NCI-H446 treated with DMSO at 0.1 percent for 48 hours (cell line): ENCODE measurements at places on chromosomes 13 and 19.
A peak's percentile ranks its signal among the peaks of the same experiment; 100 is the strongest.

- DNase-seq = no peak
Measured at GRCh38 chr13:98556968-98557631, 19.8 kb downstream of the STK24 start.

GRCh38 chr13:48782429-48782840, 128.7 kb downstream of the CYSLTR2 start:
- no peak for DNase-seq

DNA sequence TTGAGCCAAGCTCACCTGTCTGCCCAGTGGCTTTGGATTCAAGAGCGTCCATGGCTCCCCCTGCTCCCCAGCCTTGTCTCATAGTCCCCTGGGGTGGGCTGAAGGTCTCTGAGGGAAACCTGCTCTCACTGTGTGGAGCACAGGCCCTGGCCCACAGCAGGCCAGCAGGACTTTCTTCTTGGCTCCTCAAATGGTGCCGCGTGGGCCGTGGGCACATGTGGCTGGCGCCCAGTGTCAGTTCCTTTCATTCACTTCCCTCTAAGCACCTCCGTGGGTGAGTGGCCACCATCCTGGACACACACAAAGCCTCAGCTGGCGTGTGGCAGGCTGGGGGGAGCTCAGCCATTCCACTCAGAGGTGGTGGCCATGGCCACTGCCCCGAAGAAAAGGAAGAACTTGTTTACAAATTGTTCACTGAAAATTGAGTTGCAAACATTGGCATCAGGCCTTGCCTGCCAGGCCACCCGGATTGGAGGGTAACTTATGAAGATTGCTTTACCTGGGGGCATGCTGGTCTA, 53.1 kb downstream of the C1QTNF9 start:
- DNase-seq = no peak

DNA sequence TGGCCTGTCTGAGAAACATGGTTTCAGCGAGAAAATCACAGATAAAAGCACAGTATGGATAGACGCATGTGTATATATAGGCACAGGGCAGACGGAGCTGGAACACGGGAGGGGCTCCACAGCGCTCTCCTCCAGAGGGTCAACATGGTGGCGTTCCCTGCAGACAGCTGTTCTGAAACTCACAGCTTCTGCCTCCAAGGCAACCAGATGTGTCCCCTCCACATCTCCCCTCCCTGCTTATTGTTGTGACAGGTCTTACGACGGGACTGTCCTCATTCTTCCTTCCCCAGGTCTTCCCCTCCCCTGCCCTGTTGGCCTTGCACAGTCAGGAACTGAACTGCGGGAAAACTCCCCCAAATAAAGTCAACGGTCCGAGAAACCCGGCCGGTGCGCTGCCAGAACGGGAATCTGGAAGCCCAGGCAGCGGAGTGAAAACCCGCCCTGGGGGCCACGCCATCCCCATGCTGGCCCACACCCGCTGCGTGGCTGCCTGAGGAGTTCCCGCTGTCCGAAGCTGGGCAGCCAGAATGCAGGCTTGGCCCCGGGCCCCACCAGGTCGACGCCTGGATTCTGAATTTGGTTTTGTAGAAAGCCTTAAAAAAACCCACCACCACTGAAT, 2.6 kb upstream of the TIMM13 start:
- no peak for DNase-seq

DNA sequence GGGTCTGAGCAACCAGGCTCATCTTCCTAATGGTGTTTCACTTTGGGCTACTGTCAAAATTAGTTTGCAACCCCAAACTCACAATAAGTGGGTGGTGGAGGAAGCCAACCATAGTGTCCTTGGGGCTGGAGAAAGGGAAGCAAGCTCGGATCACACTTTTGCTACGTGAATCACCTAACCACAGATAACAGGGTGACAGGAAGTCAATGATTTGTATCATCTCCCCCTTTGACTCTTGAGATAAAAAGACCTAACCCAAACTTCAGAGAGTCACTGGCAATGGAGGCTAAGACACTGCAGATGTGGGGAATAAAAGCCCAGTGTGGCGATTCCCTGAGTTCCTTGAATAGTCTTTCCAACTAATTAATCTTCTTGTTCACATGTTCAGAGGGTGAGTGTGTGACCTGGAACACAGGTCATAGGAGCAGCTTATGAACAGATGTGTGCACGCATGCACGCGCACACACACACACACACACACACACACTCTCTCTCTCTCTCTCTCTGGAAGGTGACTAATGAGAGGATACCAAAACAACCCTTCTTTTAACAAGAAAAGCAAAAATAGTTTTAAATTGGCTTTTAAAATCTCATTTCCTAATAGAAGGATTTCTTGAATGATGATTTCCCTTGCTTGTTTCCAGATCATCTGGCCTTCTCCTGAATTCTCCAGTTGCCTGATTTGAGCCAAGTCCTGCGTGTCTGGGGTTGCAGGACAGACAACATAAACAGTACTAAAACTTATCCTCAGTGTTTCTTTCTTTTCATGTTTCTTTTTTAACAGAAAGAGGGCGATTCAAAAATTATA, 21.2 kb upstream of the DOCK9 start:
- no peak for DNase-seq

- DNase-seq = no peak
Measured at GRCh38 chr13:98039964-98040363, 86.5 kb downstream of the IPO5 start.

- DNase-seq = no peak
Measured at GRCh38 chr13:113796964-113797676, 38.1 kb downstream of the TMEM255B start.

GRCh38 chr19:35868172-35868822, at the start of gene APLP1:
APLP1 (plus strand) TSS chr19:35868574; CDS start chr19:35868637, 63 bp downstream.
- DNase-seq = peak; percentile 32

DNA sequence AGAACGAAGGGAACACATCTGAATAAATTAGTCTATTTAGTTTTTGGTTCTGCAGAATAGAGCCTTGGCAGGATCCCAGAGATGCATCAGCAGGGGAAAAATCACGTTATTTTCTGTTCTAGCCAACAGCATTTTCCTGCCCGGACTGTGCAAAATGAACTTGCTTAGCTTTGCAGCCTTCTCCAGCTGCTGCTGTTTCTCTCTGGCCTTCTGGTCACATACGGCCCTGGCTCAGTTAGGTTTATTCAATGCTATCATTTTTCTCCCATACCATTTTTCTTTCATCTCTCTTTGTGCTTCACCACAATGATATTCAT, 110.4 kb upstream of the KL start:
- DNase-seq = peak; percentile 59

DNA sequence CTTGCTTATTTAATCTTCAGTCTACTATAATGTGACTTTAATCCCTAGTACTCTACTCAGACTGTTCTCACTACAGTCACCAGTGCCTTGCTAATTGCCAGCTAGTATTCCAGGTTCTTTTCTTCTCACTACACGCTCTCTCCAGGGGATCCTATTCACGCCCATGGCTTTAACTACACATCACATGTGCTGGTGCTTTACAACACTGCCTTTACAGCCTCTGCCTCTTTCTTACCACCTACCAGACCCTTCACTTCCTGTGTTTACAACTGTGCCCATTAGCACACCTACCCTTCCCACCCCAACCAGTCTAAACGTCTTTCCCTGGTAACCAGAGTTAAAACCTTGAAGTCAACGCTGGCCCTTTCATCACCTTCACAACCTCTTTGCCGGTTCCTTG, 249.5 kb downstream of the DNAJC15 start:
- no peak for DNase-seq

DNA sequence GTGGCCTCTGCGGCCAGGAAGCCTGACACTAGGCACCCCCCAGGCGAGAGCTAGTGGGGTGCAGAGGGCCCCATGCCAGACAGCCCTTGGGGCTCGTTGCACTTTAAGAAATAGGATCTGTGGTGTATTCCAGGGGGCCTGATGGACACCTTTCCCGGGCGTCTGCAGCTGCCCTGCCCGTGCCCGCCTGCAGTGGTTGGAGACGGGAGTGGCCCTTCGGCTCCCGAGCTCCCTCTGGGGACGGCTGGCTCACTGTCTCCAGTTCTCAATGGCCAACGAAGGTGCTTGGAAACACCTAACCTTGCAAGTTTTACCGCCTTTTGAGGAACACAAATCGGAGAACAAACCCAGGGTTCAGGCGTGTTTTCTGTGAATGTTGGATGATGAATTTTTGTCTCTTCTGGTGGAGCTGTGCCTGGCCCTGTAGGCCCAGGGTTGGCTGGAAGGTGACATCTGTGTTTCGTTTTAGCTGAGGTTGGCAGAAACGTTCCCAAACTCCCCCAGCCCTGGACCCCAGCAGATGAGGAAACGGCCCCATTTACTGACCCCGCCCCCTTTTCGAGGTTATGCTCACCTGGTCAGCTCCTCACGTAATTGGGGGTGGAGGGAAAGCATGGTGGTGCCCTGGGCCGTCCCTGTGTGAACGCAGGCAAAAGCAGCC, 17.4 kb upstream of the NPAS1 start:
- DNase-seq = no peak

GRCh38 chr19:44529536-44529935, at the start of gene CEACAM20:
CEACAM20 (minus strand) TSS chr19:44529675; CDS start chr19:44529509, 166 bp downstream.
- DNase-seq = no peak

GRCh38 chr13:65488606-65489005, 1741.5 kb downstream of the PCDH9 start:
- no peak for DNase-seq

DNA sequence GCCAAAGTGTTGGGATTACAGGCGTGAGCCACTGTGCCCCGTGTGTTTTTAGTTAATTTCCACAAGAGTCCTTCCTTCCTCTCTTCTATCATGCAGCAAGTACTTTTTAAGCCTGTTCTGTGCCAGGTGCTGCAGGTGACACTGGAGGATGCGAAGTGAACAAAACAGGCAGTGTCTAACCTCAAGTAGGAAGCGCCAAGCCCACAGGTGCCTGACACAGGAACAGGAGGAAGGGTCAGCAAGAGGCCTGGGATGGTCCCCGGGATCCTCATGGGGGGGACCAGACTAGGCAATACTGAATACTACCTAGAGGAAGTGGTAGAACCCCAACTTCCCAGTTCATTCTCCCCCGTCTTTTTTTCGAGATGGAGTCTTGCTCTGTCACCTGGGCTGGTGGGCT, 1.8 kb upstream of the CALR start:
- DNase-seq = no peak

GRCh38 chr13:42283574-42283973, 11.6 kb downstream of the AKAP11 start:
- no peak for DNase-seq

DNA sequence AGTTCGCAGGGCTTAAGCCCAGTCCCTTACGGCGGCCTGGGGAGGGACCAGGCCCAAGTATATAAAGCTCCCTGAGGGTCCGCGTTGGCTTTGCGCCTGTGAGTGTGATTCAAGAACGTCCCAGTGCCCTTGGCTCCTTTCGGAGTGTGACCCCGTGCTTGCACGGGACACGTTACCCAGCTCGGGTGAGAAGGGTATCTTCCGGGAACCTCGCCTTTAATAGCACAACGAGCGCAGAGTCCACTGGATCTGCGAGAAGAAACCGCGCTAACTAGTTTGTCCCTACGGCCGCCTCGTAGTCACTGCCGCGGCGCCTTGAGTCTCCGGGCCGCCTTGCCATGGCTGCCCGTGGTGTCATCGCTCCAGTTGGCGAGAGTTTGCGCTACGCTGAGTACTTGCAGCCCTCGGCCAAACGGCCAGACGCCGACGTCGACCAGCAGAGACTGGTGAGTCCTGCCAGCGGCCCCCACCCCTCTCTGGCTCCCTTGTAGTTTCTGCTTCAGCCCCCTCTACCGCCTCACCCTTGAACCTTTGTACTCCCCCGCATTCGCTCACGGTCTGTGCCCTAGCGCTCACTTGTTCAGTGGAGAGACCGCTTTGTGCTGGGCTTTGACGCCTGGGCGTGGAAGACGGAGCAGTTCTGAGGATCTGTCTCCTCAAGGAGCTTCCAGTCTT, at the start of gene DNAJC15:
Gene DNAJC15, plus strand, starts transcription at position 298 of the 675 bp plus-strand sequence. Its CDS starts 41 bp downstream, at position 339.
- DNase-seq = peak; percentile 49

- no peak for DNase-seq
Measured at GRCh38 chr19:47729468-47729798, 15.9 kb upstream of the NOP53 start.

- DNase-seq = no peak
Measured at GRCh38 chr19:47613165-47614020, 4.5 kb downstream of the BICRA start.

GRCh38 chr19:48826606-48827020, 9.7 kb downstream of the HSD17B14 start:
- DNase-seq = no peak

GRCh38 chr19:663682-664117, 686 bp upstream of the RNF126 start:
- no peak for DNase-seq

DNA sequence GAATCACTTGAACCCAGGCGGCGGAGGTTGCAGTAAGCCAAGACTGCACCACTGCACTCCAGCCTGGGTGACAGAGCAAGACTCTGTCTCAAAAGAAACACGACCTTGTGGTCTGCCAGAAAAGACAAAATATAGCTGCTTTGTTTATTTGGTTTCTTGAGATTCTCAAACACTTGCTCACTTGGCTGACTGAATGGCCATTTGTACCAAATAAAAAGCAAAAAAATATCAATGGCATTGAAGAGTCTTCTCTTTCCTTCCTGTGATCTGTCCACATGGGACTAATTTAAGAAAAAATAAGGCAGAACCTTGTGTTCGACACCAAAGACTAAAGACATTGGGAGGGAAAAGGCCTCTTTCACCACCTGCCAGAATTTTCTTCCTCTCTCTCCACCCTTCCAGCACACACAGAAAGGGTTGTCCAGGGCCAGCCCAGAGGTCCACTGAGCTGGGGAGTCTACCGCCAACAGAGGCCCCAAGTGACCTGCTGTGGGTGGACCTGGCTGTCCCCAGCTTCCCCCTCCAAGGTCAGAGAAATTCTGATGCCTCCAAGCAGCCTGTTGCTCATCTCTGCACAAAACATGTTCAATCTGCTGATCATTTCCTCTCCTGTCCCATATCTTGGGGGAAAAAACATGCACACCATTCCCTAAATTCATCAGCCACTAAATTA, 5.9 kb downstream of the BRME1 start:
- no peak for DNase-seq

DNA sequence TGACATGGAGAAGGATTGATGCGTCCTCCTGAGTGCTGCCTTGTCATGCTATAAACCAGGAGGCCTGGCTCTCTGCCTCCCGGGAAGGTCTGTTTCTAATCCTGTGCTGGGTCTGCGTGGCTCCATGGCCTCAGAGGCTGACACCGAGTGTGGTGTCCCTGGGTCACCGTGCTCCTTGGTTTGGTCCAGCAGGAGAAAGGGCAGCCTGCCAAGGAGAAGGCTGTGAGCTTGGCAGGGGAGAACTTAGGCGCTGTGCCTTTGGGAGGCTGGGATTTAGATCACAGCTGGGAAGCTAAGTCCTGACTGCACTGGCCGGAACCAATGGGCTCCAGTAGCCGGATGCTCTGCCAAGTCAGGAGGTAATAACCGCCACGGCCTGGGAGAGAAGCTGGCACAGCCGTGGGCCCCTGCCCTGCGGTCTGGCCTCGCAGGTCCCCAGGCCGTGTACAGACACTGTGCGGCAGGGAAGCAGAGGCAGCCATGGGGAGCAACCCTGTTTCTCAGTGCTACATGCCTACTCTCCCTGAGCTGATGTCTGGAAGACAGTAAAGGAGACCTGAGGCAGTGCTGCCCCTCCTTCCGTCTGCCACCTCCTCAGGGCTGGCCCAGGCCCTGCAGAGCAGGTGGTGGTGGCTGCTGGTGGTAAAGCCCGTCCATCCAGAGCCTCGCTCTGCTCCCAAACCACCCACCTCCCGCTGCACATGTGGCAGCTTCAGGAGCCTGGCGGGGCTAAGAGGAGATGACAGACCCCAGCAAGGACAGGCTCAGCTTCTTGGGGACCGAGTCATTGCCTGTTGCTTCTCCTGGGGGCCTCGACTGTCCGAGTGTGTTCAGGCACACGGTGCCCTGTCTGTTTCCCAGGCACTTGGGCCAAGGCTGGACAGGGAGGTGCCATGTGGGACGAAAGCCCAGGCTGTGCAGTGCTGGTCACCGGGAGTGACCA, 44.9 kb downstream of the C13orf46 start:
- no peak for DNase-seq

GRCh38 chr19:6587998-6588507, 2.9 kb downstream of the CD70 start:
- no peak for DNase-seq
